Smooth muscle cell of bladder (primary cell): ENCODE measurements at places on chromosomes 4 and X. TPM values are rescaled to one million over a fixed set of nuclear protein-coding genes. Genes with fewer than 3 reads are reported as not detected.

Gene TRIML2
- 0.14 and 0.18 TPM in 2 replicates for total RNA-seq

Gene MAGEA12
- total RNA-seq: under 0.01 and 0.14 TPM in 2 replicates

Gene TLR2
- 0.28 TPM in 2 replicates for total RNA-seq

Gene DCAF12L2
- total RNA-seq: under 0.01 TPM in 1 of 2 replicates, not detected in the other

Gene SATL1
- not detected in 2 replicates for total RNA-seq

Gene TMPRSS11A
- total RNA-seq: not detected in 2 replicates

Gene GPR173
- 1.6 and 1.7 TPM in 2 replicates for total RNA-seq

Gene ASMT
- total RNA-seq: not detected in 2 replicates

Gene CFAP99
- total RNA-seq: 0.18 TPM in 1 of 2 replicates, not detected in the other

Gene SUPT20HL2
- total RNA-seq: 0.09 and 0.14 TPM in 2 replicates

Gene SCD5
- 9.5 and 12.9 TPM in 2 replicates for total RNA-seq

Gene OTOP1
- total RNA-seq: not detected in 2 replicates

Gene ASB5
- total RNA-seq: 2.4 and 6.4 TPM in 2 replicates

Gene GYPB
- total RNA-seq: not detected in 2 replicates

Gene MID1
- 9.1 and 10.8 TPM in 2 replicates for total RNA-seq

Gene NPY2R
- total RNA-seq: under 0.01 TPM in 1 of 2 replicates, not detected in the other

Gene MAGEA6
- under 0.01 TPM in 1 of 2 replicates, not detected in the other for total RNA-seq

Gene LDB2
- total RNA-seq: 36.5 and 44.7 TPM in 2 replicates

Gene FAT1
- 132 and 358 TPM in 2 replicates for total RNA-seq

Gene P2RY10
- not detected in 2 replicates for total RNA-seq

Gene EGFL6
- 0.28 and 1.00 TPM in 2 replicates for total RNA-seq
